GM12878 (cell line): ENCODE measurements at places on chromosomes 3 and 15. TPM values are rescaled to one million over a fixed set of nuclear protein-coding genes. Genes with fewer than 3 reads are reported as not detected.

GRCh38 chr3:50441424-50442217 is 61.8 kb downstream of the CACNA2D2 start:
- H3K27me3 ChIP-seq = no peaks in the 10 kb centered on the region; the same call in 1 of the 2 replicates
- H3K4me1 ChIP-seq = no peaks in the 10 kb centered on the region
- no peaks in the 10 kb centered on the region for H3K36me3 ChIP-seq

PCOLCE2 gene
- total RNA-seq = 0.41 and 1.1 TPM in 2 replicates

SLC35G2 gene
- total RNA-seq = 0.24 and 0.31 TPM in 2 replicates

DNA sequence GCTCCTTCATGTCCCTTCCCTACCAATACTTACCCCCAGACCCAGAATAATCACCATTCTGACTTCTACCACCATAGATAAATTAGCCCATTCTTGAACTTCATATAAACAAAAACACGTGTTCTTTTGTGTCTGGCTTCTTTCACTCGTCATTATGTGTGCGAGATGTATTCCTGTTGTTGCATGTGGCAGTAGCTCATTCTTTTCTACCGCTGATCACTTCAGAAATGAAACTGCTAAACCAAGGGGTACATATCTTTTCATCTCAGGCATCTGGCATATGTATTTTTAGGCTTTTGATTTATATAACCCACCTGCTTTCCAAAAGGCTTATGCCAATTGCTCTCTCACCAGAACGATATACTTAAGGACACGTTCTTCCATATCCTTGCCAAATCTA is 13.8 kb upstream of the SCG3 start:
- DNase-seq = no peak
- H3K4me3 ChIP-seq = no peak overlapping the region
- H3K4me1 ChIP-seq = no peaks in the 10 kb centered on the region
- no peaks in the 10 kb centered on the region for H3K27me3 ChIP-seq
- no peak overlapping the region for H3K27ac ChIP-seq
- H3K36me3 ChIP-seq = no peaks in the 10 kb centered on the region

GRCh38 chr15:41775651-41776050 is 1.4 kb downstream of the MAPKBP1 start:
- peak overlapping the region; percentile 92 for H3K4me3 ChIP-seq
- peaks cover 23% of the 10 kb centered on the region for H3K4me1 ChIP-seq
- H3K27ac ChIP-seq = peak overlapping the region; percentile 77
- H3K27me3 ChIP-seq = no peaks in the 10 kb centered on the region
- H3K36me3 ChIP-seq = no peaks in the 10 kb centered on the region

NPAP1 gene
- total RNA-seq = not detected in 2 replicates

RETNLB gene
- not detected in 2 replicates for total RNA-seq

DNA sequence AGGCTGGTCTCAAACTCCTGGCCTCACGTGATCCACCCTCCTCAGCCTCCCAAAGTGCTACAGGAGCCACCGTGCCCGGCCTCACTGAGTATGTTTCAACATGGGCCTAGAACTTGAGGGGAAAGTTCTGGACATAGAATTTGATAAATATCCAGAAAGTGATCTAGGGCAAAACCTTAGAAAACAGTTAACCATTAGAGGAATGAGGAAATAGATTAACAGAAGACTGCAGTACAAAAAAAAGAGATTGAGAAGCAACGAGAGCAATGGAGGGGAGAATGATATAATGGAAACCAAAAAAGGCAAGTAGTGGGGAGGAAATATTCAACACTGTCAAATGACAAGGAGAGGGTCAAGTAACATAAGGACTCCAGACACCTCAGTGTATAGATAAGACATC is 191.5 kb downstream of the PLCH1 start:
- H3K4me1 ChIP-seq = no peaks in the 10 kb centered on the region
- H3K36me3 ChIP-seq = no peaks in the 10 kb centered on the region
- DNase-seq = no peak

DNA sequence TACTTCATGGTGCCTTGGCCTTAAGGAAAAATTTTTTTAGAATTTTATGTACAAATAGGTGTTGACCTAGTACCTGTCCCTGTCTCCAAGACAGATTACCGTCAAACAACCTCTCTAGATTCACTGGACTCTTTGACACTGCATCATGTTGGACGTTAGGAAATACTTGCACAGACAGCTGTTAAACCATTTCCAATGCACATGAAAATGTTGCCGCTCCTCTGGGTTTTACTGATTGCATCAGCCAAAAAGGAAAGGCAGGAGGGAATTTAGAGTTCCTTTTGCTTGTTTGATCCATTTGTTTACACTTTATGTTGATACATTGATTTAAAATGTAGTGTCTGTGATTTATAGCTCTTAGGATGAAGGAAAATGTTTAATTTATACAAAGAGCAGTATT is 14.5 kb downstream of the TMEM41A start:
- H3K36me3 ChIP-seq = peaks cover 3% of the 10 kb centered on the region; the same call in 1 of the 2 replicates
- no peaks in the 10 kb centered on the region for H3K4me1 ChIP-seq
- H3K27me3 ChIP-seq = no peaks in the 10 kb centered on the region
- no peak overlapping the region for H3K4me3 ChIP-seq
- DNase-seq = no peak

GRCh38 chr15:82130248-82130647 is 84.4 kb upstream of the MEX3B start:
- peaks cover 7% of the 10 kb centered on the region; the same call in 1 of the 2 replicates for H3K4me1 ChIP-seq
- no peak overlapping the region for H3K4me3 ChIP-seq
- DNase-seq = no peak
- no peaks in the 10 kb centered on the region for H3K27me3 ChIP-seq
- peaks cover 2% of the 10 kb centered on the region for H3K36me3 ChIP-seq
- no peak overlapping the region for H3K27ac ChIP-seq

- H3K27ac ChIP-seq = no peak overlapping the region
- H3K27me3 ChIP-seq = no peaks in the 10 kb centered on the region
- peaks cover 43% of the 10 kb centered on the region for H3K36me3 ChIP-seq
- DNase-seq = no peak
- peak overlapping the region; percentile 79 for H3K4me3 ChIP-seq
Measured at GRCh38 chr3:49028298-49028672, 913 bp downstream of the IMPDH2 start.

THRB gene
- total RNA-seq = 0.05 TPM in 1 of 2 replicates, not detected in the other

NR2C2 gene
- total RNA-seq = 28.2 and 30.3 TPM in 2 replicates

DNA sequence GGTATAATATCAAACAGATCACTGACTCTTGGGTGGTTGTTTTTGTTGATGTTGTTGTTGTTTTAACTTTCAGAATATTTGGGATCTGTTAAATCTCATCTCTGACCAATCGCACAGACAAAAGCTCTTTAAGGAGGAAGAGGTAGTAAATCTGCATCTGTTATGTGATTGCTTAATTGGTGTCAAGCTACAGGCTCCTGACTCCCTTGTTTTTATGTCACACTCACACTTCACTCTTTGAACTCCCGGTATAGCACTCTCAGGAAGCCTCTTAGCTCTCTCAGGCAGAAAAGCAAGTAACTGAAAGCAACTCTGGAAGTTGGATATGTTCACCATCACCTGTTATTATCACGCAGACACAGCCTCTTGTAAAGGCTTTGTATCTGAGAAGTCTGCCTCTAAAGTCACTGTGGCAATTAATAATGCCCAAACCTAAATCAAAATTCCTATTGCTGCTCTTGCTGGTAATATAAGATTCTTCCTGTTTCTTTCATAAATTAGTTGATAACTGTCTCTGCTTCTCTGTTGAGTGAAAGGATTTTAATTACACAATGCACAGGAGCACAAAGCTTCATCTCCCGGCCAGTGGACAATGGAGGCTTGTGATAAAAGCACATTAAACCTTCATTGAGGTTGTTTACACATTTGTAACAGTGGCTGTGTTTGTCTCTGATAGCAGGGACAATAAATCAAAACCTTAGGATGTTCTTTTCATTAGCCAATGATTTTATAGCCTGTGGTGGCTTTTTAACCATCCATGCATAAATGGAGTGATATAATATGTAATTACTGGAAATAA is 576.7 kb downstream of the MFSD1 start:
- no peak overlapping the region for H3K27ac ChIP-seq
- no peak for DNase-seq
- no peaks in the 10 kb centered on the region for H3K4me1 ChIP-seq
- H3K4me3 ChIP-seq = no peak overlapping the region
- no peaks in the 10 kb centered on the region for H3K36me3 ChIP-seq
- no peaks in the 10 kb centered on the region for H3K27me3 ChIP-seq
